Cortex of kidney (tissue), 1 donor: ENCODE measurements at places on chromosomes 11 and 22.

GRCh38 chr11:23536907-23537306 lies 676.6 kb upstream of the CCDC179 start:
- DNase-seq, result no peak

- DNase-seq, result no peak
Observed at GRCh38 chr11:19674836-19675235, 37.8 kb upstream of the NAV2 start.

DNA sequence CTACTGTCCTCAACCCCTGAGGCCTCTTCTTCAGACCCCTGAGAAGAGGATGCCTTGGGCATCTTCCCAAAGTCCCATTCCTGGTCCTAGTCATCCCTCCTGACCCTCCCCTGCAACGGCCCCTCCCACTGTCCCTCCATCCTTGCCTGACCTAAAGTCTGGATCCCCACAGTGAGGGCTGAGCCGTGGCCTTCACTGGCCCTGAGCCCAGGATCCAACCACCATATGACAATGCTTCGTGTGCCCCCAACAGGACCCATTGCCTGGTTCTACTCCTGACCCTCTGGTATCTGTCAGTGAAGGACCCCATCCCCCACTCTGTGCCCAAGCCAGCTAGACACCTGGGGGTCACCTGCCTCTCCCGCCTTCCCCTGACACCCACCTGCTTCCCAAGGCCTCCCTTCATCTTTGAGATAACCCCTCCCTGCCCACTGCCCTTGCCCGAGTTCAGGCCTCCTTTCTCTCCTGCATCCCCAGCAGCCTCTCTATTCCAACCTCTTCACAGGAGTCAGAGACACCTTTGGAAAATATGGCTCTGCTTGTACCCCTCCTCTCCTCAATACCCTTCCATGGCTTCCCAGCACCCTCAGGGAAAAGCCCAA lies 48.0 kb downstream of the LRRC32 start:
- DNase-seq, result no peak

DNA sequence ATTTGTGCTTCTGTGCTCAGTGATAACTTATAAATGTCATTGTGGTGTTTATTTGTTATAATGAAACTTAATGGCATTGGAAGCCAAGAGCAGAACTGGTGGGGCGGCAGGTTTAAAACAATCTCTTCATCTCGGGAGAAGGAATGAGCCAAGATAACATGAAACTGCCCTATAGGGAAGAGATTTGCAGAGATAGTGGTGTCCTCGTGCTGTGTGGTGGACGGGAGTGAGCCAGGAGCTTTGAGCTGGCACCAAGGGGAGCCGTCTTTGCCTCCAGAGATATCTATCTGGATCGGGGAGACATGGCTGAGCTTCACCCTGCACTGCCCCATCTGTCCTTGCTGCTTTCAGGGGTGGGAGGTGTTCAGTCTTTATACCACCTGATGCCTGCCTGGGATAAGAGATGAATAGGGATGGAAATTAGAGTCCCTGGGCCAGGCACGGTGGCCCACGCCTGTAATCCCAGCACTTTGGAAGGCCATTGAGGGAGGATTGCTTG lies 189.6 kb downstream of the ST3GAL4 start:
- no peak for DNase-seq

GRCh38 chr22:19224557-19224956 lies 46.0 kb upstream of the SLC25A1 start:
- no peak for DNase-seq

- no peak for DNase-seq
Observed at GRCh38 chr22:49768951-49769690, 58.6 kb downstream of the BRD1 start.

DNA sequence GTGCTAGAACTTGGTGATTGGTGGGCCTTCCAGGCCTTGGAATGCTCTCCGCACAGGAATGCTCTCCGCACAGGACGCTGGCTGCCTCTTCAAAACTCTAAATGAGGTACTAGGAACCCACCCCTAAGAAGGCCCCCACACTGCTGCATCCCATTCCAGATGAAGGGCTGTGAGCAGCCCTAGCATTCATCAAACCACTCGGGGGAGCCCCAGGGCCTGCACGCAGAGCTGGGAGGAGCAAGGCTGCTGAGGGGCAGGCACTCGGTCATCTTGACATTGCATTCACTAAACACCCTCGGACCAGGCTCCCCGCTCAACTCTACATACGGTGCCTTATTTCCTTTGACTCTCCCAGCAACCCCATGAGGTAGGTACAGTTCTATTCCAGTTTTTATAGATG lies 49.2 kb upstream of the EMID1 start:
- DNase-seq, result no peak
